ENCODE measurements at places on chromosomes 3 and 15.

DNA sequence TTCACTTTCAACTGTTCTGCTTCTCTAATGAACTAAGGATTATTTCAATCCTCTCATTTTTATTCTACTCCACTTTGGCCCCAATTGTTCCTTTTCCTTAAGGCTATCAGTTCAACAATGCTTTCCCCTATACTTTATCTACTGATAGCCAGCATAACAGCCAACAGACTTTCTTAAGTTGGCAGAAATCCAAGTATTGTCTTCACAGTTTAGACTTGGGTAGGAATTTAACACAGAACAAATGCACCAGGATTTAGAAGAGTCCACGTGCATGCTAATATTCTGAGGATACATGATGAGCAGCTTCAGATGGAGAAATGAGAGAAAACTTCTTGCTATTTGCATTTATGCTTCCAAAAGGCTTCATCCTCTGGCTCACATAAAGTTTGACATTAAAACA lies 54.8 kb downstream of the FBN1 start:
- no peak for DNase-seq

DNA sequence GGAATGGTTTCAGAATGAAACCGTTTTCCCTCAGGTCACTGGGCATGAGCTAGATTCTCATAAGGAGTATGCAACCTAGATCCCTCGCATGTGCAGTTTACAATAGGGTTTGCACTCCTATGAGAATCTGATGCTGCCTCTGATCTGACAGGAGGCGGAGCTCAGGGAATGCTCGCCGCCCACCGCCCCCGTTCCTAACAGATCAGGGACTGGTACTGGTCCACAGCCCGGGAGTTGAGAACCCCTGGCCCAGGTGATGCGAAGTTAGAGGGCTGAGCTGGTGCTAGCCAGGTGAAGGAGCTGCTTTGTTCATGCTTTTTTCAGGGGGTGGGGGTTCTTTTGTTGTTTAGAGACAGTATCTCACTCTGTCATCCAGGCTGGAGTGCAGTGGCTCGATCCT lies 15.5 kb upstream of the PLXNA1 start:
- DNase-seq: no peak

DNA sequence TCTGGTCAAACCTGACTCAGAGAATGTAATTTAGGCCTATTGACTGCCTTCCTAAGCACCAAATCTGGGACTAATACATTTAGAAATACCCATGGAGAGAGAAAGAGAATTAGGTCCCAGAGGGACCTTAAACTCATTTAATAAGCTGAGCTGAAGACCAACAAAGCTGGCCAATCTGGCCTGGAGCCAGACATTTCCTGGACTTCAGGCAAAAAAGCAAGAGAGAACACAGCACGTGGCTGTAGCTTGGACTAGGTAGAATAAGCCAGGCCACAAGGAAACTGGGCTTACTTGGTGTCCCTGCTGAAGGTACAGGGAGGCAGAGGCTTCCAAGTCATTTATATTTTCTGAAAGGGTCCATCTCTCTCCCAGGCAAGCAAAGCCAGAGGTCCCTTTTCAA lies 88.1 kb downstream of the RTP4 start:
- no peak for DNase-seq

DNA sequence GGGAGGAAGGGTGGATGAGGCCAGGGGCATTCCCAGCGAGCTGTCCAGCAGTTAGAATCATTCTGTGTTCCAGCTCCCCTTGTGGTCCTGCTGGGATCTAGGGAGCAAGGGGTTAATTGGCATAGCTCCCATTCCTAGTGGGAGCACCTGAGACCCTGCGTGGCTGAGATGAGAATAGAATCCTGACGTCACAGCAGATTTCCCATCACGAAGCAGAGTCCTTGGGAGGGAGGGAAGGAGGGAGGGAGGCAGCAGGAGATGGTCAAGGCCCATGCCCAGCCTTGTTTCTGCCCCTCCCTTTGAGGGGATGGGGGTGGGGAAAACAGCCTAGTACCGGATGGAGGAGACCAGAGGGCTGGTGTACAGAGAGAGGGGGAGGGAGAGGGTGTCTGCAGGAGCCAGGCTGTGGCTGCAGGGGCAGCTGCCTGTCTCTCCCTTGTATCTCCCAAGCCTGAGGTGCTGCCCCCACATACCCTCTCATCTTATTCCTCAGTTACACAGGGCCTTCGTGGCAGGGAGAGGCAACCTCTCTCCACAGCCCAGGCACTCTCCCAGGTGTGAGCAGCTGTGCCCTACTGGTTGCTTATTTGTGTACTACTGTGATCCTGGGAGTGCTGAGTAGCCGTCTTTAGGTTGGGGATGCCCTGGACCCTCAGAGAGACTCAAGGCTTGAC lies 5.4 kb downstream of the TYRO3 start:
- DNase-seq: no peak

DNA sequence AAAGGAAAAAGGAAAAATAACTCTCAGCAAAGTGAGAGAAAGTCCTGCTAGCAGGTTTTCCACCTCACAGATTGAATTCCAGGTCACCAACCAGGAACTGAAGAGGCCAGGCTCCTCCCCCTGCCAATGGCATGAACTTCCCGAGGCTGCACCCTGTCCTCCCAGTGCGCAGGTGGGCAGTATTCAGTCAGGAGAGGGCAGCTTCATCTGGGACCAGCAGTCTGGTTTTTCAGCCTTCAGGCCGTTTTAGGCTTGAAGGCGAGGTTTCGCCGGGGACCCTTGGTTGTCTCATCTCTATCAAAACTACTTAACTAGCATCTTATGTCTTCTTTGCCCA lies 41.2 kb downstream of the TRAT1 start:
- DNase-seq: no peak

GRCh38 chr15:63905558-63906265 lies 72.0 kb upstream of the HERC1 start:
- DNase-seq: no peak

- DNase-seq: no peak
These were observed 348.4 kb upstream of the IL12A start for GRCh38 chr3:159640225-159640624.

DNA sequence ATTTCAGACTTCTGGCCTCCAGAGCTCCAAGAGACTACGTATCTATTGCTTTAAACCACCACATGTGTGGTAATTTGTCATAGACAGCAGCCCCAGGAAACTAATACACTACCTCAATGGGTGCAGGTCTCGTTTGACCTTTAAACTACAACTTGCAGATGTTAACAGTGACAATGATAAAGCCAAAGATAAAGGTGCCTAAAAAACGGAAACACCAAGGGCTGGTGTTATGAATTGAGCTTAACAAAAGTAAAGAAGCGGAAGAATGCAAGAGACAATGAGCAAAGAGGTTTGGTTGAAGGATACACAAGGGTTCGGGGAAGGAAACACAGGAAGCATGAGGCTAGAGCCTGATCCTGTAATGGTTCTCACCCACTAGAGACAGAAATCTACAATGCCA lies 50.8 kb downstream of the RFTN1 start:
- DNase-seq: no peak
